ENCODE measurements at places on chromosomes 4 and X.

GRCh38 chr4:39103291-39103690 lies 41.3 kb downstream of the KLHL5 start:
- no peak for DNase-seq

- DNase-seq = no peak
Observed at GRCh38 chr4:12963291-12963690, 520.8 kb downstream of the RAB28 start.

DNA sequence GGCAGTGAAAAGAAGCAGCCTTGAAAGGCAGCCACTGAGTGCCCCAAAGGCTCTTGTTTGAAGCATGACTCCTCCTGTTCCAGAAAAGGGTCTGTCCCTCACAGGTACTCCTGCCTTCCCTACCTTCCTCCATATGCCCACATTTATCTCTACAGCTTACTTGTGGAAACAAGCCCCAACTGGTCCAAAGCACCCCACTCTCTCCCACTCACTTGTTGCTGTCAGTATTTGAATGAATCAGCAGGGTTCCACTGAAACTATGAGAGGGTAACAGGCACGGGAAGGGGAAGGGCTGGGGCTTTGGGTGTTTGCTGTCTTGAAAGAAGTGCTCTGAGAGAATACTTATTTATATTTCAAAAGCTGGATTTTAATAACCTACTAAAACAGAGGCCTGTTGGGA lies 34.9 kb downstream of the GPR143 start:
- no peak for DNase-seq

DNA sequence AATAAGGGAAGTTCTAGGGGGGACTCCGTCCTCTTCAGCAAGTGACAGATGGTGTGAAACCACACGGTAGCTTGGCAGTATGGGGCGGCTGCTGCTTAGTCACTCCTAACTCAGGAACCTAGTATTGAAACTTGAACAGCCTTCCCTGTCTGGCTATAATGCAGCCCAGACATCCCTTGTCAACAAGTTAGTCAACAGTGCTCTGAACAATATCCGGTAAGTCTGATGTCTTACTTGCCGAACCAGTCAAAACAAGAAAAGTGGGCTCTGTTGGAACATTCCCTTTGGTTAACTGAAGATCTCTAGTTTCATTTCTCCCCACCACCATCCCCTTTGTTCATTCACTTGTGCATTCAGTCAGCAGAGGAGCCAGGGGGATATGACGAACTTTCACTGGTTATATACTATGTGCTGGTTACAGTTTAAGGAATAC lies 18.7 kb upstream of the CXCL13 start:
- DNase-seq = no peak

DNA sequence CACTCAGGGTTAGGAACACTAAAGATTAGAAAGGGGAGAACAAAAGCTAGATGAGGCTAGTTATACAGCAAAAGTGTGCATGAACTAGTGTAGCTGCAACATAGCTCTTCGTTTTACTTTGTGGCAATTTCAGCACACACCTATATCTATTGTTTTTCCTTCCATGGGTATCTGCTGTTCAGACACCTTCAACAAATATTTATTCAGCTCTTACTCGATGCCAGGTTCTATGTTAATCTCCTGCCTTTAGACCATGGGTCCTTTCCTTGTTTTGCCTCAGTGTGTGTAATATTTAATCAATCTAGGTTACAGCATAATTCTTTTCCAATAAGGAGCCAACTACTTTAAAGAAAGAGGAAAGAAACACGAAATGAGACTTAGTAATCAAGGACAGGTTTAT lies 10.4 kb upstream of the FAM9A start:
- DNase-seq = no peak

GRCh38 chr4:7200801-7201200 lies 8.5 kb downstream of the SORCS2 start:
- no peak for DNase-seq

DNA sequence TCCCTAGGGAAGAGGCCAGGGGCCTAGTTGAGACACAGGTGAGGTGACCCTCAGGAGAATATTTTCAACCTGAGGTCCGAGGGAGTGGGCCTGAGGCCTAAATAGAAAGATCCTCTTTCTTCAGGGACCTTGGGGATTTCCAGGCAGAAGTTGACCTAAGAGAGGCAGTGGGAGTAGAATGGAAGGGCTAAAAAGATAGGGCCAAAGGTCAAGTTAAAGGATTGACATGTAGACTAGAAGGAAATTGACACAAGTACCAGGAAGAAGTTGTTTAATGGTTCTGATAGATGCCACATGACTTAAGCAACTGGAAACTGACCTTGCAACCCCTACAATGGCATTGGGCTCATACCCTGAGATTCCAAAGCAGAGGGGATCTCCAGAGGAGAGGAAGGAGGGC lies 76.9 kb downstream of the SHROOM3 start:
- DNase-seq = no peak
